ENCODE measurements at places on chromosomes 1 and 21.
A peak's percentile ranks its signal among the peaks of the same experiment; 100 is the strongest.

GRCh38 chr1:43056981-43057391, 98.3 kb upstream of the SLC2A1 start:
- DNase-seq = no peak

DNA sequence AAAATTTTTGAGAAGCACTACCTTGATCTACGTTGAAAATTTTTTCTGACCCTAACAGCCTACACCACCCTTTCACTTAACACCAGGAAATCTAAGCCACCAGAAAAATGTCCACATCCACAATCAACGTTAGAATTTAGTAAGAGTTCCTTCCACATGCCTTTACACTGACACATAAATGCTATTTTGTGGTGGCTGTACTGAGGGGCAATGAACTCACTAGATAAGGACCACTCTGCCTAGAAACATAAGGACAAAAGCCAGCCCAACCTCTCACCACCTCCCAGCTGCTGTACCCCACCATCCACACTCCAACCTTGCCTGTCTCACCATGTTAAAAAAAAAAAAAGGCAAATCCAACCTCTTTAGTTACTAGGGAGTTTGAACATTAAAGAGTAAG, 29.8 kb downstream of the PARP1 start:
- DNase-seq = no peak

GRCh38 chr1:82901118-82901517, 1097.8 kb downstream of the TTLL7 start:
- DNase-seq = no peak

DNA sequence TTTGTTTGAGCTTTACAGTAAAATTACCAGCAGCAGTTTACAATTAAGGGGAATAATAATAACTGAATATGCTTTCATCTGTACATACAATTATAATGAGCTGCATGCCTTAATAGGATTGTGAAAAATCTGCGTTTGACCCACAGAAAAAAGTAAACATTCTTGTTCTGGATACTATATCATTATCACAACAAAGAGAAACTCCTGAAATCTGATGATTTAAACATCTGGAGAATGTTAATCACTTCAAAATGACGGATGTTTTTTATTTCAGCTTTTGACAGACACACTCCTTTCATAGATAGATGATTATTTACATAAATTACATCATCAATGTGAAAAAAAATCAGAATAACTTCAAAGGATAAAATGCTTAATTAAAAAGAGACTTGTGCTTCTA, 58.5 kb downstream of the TYW3 start:
- no peak for DNase-seq

DNA sequence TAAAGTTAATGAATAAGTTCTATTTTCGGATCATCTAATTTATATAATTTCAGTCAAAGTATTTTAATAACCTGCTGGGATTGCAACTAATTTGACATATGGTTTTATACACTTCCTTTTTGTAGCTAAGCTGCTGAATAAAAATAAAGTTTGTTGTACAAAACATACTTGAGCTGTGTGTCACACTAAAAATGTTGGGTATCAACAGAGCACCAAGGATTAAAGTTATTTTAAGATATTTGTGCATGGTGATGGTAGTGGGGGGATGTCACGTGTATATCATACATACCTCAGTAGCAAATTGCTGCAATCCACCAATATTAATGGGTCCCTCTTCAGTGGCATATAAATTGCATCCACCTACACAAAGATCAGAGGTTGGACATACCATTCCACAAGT, 199.6 kb downstream of the DPYD start:
- DNase-seq = no peak

- no peak for DNase-seq
Measured at GRCh38 chr1:234114648-234115307, 210.3 kb downstream of the SLC35F3 start.

GRCh38 chr1:68180441-68181164, 51.7 kb downstream of the WLS start:
- DNase-seq = no peak

DNA sequence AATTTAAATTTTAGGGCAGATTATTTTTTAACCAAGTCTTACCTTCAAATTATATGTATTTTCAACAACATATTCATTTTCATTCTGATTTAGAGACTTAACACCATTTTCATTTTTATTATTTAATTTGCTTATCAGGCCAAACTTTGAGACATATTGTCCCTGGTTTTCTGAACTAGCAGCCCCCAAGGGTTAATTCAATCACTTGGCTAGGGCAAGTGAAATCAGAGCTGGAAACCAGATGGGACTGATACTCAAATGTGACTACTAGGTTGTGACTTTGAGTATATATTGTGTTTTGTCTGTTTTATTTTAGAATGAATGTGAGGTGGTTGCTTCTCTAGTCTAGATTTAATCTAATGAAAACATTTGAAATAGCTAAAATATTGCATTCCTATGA, 198.9 kb upstream of the PTGFR start:
- no peak for DNase-seq

- DNase-seq = no peak
Measured at GRCh38 chr1:1324084-1324523, 356 bp downstream of the INTS11 start.

- DNase-seq = peak; percentile 38
Measured at GRCh38 chr1:244322791-244323521, 128.8 kb downstream of the ADSS2 start.

GRCh38 chr21:32585970-32586369, 647 bp upstream of the TCP10L start:
- no peak for DNase-seq

GRCh38 chr1:198756470-198756869, 117.6 kb downstream of the PTPRC start:
- DNase-seq = no peak

- DNase-seq = peak; percentile 38
Measured at GRCh38 chr1:169312084-169312954, 55.3 kb downstream of the NME7 start.

DNA sequence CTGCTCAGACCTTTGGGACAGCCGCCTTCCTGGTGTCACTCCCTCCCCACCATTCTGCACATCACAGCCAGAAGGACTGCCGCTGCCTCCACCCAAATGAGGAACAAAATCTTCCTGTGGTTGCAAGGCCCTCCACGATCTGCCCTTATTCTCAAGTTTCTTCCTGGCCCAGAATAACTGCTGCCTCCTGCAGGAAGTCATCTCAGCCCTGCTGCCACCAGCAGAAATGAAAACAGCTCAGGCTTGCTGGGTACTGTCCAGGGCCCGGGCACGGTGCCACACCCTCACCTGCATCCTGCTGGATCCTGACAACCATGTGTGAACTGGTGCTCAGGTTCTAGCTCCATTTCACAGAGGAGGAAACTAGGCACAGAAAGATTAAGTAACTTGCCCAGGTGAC, 2.8 kb downstream of the CLDN19 start:
- DNase-seq = peak; percentile 88

GRCh38 chr1:151540982-151541377, 871 bp downstream of the TUFT1 start:
- DNase-seq = no peak

GRCh38 chr1:214282630-214283242, 1.8 kb downstream of the SMYD2 start:
- DNase-seq = no peak

DNA sequence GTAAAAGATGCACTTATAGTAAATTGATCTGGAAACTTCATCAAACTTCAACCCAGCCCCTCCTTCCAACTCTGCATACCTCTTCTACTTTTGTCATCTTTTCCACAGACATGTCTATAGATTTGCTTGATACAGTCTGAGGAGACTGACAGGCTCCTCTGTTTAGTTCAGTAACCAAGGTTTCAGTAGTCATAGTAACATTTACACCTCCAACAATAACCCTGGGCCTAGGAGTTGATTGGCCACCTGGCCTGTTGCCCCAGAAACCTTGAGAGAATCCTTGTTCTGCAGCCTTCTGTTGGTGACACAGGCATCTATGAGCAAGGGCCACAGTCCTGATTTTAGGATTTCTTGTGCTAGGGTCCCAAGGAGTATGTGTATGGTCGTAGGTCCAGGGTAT, at the start of gene CFAP141:
Gene CFAP141, minus strand, starts transcription at position 138 of the 400 bp plus-strand sequence. Its CDS starts 26 bp downstream, at position 112.
- DNase-seq = no peak

- no peak for DNase-seq
Measured at GRCh38 chr1:74586253-74586897, 74.0 kb upstream of the LRRC53 start.

GRCh38 chr1:171122893-171123292, 32.2 kb downstream of the FMO3 start:
- DNase-seq = no peak

GRCh38 chr1:240190881-240191401, 99.3 kb downstream of the FMN2 start:
- no peak for DNase-seq

DNA sequence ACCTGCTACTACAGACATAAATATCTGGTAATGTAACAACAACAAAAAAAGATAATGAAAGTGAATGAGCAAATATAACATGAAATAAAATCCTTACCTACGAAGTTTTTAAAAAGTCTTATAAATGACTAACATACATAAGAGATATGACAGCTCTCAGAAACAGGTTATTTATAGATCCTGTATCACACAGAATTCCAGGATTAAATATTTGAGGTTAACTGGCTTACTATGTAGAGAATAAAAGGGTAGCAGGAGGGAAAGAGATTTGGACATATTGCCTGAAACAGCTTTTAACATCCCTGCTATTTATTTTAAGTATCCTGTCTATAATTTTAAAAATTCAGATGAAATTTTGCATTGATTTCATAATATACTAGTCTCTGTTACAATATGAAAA, 16.3 kb downstream of the MYSM1 start:
- no peak for DNase-seq

- DNase-seq = no peak
Measured at GRCh38 chr21:42530167-42530518, 16.5 kb downstream of the SLC37A1 start.

GRCh38 chr1:189708674-189709073, 769.0 kb downstream of the BRINP3 start:
- no peak for DNase-seq

DNA sequence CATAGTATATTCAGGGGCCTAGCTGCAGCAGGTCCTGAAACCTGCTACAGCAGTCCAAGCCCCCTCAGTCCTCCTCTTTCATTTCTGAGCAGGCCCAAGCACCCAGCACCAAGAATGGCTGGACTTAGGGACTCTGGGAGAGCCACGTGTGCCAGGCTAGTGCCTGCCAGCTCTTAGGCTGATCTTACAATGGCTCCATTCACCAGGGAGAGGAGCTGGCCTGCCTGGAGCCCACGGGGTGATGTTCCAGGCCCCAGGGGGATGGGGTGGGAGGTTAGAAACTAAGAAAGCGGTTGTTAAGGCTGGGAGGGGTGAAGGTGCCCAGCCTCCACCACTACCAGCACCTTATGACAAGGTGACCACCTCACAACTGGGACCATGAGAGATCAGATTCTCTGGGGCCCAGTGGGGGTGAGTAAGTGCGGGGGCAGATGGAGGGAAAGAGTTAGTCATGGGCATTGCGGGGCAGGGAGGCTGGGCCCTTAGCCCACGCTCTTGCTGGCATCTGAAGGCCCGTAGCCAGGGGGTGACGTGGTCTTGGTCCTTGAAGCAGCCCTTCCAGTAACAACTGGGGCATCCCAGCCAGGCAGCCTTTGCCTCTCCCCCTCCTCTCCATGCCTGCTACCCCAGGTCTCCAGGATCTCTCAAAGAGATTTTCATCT, 30.3 kb upstream of the CLIC4 start:
- no peak for DNase-seq

DNA sequence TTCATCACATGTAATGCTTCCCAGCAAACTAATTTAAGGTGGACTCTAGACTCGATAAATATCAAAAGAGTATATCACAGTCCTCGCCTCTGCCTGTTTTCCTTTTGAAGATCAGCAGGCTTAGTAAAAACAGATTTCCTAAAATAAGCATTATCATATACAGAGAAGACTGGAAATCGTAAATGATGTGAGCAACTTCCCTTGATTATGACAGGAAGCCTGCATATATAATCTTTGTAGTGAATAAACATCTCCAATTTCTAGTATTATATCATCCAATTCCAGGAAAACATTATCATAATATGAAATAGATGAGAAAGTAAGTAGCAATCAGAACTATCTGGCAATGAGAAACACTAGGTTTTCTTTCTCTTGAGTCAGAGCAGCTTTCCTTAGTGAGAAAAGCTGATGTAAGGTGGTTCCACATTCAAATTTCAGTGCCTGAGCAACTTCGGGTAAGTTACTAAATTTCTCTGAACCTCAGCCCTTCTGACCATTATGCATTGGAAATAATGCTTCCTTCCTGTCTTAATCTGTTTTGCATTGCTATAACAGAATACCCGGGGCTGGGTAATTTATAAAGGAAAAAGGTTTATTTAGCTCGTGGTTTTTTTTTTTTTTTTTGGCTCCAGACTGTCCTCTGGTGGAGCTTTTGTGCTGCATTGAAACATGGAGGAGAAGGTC, 12.6 kb upstream of the POU2F1 start:
- no peak for DNase-seq

DNA sequence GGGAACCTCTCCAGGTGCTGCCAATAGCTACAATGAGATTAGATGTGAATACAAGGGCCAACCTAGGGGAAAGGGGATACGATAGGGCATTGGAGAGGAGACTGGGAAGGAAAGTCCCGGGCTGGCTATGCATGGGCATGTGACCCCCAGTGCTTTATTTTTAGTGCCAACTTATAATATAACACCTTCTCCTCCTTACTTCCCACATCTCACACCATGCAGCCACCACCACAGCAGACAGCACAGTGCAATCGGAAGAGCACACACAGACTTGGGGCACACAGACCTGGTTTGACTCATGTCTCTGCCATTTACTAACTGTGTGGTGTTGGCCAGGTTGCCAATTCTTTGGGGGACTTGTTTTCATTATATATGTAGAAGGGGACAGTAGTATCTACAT, 85.4 kb downstream of the TOMM20 start:
- no peak for DNase-seq

DNA sequence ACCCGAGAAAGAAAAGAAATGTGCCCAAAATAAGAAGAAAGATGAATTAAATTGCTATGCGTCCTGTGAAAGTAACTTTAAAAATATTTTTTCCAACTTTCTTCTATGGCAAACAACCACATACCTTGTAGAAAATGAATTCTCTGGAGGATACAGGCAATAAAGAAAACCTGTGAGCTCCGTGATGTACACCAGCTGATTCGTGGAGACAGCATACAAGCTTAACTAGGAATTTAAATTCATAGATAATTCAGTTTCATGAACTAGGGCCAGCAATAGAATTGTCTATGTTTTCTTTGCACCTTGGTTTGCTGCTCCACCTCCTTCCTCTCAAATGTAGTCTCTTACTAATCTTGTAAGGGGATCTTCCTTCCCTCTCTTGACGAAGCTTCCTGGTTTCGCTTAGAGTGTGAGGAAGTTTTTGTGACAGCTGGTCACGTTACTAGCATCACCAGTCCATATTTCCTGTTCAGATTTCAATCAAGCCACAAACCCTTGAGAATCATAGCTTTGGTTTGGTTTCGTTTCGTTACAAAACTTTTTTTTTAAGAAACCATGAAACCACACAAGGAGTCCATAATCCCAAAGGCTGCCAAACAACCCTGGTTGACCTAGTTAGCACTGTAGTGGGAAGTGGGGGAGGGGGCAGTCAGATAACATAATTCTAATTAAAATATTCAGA, 35.8 kb downstream of the GREM2 start:
- peak; percentile 45 for DNase-seq

GRCh38 chr1:93488207-93488606, 40.3 kb downstream of the FNBP1L start:
- DNase-seq = no peak

- no peak for DNase-seq
Measured at GRCh38 chr21:40652436-40652835, 194.5 kb downstream of the DSCAM start.

All from GDM1 (cell line).